ENCODE measurements at places on chromosomes 5 and 9.

GRCh38 chr5:99814321-99815063 is 720.7 kb upstream of the FAM174A start:
- no peak for DNase-seq
- no peaks in the 10 kb centered on the region for H3K27me3 ChIP-seq
- H3K27ac ChIP-seq, result no peak overlapping the region
- no peaks in the 10 kb centered on the region for H3K36me3 ChIP-seq
- no peaks in the 10 kb centered on the region for H3K4me1 ChIP-seq
- H3K4me3 ChIP-seq, result no peak overlapping the region

- H3K27me3 ChIP-seq, result no peaks in the 10 kb centered on the region
- no peak overlapping the region for H3K27ac ChIP-seq
- H3K36me3 ChIP-seq, result peaks cover 7% of the 10 kb centered on the region
- no peak overlapping the region for H3K4me3 ChIP-seq
Measured at GRCh38 chr9:79692857-79693571, 121.2 kb downstream of the TLE4 start.

GRCh38 chr9:133610845-133611244 is 1.7 kb upstream of the FAM163B start:
- peaks cover 47% of the 10 kb centered on the region for H3K27me3 ChIP-seq
- peaks cover 2% of the 10 kb centered on the region for H3K4me1 ChIP-seq
- H3K27ac ChIP-seq, result no peak overlapping the region
- H3K36me3 ChIP-seq, result no peaks in the 10 kb centered on the region

GRCh38 chr5:171351536-171352073 is 36.0 kb upstream of the NPM1 start:
- DNase-seq, result no peak
- H3K4me3 ChIP-seq, result no peak overlapping the region
- H3K27ac ChIP-seq, result no peak overlapping the region
- peaks cover 14% of the 10 kb centered on the region for H3K4me1 ChIP-seq
- H3K27me3 ChIP-seq, result peaks cover 4% of the 10 kb centered on the region

DNA sequence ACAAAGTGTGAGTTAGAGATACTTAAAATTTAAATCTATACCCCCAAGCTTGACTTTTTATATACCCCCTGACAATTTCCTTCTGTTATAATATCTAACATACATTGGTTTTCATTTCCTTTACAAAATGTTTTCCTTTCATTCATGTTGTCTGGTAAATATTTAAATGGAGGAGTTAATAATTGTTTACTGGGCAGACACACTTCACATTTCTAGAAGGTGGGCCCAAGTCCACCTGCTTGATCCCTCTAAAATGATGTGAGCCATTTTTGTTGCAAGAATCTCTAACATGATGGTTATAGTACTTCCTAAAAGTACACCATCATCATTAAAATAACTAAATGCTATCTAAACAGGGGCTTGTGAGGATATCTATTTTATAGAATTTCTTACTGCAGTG is 155.9 kb downstream of the FAM174A start:
- no peaks in the 10 kb centered on the region for H3K36me3 ChIP-seq
- no peak overlapping the region for H3K27ac ChIP-seq
- DNase-seq, result no peak
- H3K4me3 ChIP-seq, result no peak overlapping the region
- H3K27me3 ChIP-seq, result no peaks in the 10 kb centered on the region
- no peaks in the 10 kb centered on the region for H3K4me1 ChIP-seq

DNA sequence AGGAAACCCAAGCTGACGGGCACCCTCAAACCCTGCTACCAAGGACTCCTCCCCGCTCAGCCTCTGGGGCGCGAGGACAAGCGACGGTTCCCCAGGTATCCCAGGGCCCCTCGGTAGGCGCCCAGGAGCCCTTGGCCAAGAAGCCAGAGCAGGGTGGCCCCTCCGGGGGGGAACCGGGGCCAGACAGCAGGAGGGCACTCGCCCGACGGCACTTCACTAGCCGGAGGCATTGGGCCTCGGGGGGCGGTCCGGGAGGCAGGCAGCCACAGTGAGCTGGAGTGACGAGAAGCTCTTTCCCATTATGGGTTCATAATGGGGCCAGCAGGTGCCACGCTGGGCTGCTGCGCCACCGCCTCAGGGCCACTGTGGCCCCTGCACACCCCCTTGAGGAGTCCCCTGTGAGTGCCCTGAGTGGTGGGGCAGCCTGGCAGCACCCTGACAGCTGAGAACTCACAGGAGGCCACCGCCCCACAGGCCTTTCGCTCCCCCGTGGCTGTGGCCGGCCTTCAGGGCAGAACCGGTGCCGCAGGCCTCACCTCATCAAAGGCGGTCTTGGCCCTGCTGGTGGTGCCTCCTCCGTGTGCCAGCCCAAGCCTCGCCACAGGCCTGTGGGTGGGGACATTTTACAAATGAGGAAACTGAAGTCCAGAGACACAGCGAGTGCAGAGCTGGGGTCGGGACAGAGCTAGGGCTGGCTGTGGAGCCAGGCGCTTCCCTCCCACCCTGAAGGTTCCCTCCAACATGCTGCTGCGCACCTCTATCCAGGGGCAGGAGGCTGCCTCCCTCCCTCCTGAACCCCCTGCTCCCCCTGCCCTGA is 68.7 kb downstream of the PSMB7 start:
- H3K36me3 ChIP-seq, result peaks cover 12% of the 10 kb centered on the region
- no peaks in the 10 kb centered on the region for H3K27me3 ChIP-seq
- DNase-seq, result no peak
- H3K4me1 ChIP-seq, result no peaks in the 10 kb centered on the region
- no peak overlapping the region for H3K4me3 ChIP-seq

GRCh38 chr5:14417276-14417730 is 164.3 kb upstream of the OTULINL start:
- peaks cover 2% of the 10 kb centered on the region for H3K36me3 ChIP-seq
- no peak for DNase-seq
- H3K27ac ChIP-seq, result peak overlapping the region; percentile 80
- H3K4me3 ChIP-seq, result peak overlapping the region; percentile 19
- H3K27me3 ChIP-seq, result peaks cover 2% of the 10 kb centered on the region

DNA sequence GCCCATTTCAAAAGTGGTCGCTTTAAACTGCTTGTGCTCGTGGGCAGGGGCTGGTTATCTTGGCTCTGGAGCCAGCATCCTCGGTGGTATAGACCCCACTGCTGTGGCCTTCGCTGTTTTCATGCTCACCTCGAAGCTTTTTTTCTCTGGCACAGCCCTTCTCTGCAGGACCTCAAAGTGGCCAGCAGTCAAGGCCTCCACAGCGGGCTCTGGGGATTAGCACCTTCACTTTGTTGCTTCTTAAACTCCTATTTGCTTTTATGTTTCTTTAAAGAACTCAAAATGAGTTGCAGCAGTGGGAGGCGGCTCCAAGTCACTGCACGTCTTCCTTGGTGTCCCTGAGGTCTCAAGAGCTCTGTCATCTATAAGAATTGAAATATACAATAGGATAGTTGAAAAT is 165.1 kb downstream of the CACNA1B start:
- no peak for DNase-seq
- H3K36me3 ChIP-seq, result no peaks in the 10 kb centered on the region
- peaks cover 17% of the 10 kb centered on the region for H3K27me3 ChIP-seq

GRCh38 chr5:27810458-27810857 is 772.1 kb upstream of the CDH9 start:
- H3K36me3 ChIP-seq, result no peaks in the 10 kb centered on the region
- H3K27ac ChIP-seq, result no peak overlapping the region
- H3K4me1 ChIP-seq, result no peaks in the 10 kb centered on the region
- no peaks in the 10 kb centered on the region for H3K27me3 ChIP-seq

DNA sequence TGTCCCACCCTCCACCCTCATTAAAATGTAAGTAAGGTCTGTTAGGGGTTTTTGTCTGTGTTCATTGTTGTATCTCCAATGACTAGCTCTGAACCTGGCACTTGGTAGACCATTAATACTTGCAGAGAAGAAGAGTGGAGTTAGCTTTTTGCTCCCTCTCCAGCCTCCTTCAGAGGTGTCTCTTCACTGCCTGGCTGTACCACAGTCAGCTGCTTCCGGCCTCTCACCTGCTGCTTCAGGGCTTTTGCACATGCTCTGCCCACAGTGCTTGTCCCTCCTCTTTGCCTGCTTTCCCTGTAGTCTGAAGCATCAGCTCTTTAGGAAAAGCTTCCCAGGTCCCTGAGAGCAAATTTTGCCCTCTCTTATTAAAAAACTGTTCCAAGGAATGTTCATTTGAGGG is 83.6 kb downstream of the SNX24 start:
- H3K36me3 ChIP-seq, result no peaks in the 10 kb centered on the region
- H3K27ac ChIP-seq, result no peak overlapping the region
- no peaks in the 10 kb centered on the region for H3K27me3 ChIP-seq

- H3K4me1 ChIP-seq, result no peaks in the 10 kb centered on the region
- H3K4me3 ChIP-seq, result no peak overlapping the region
- H3K27me3 ChIP-seq, result no peaks in the 10 kb centered on the region
- DNase-seq, result no peak
Measured at GRCh38 chr5:159527546-159528254, 197.4 kb upstream of the IL12B start.

DNA sequence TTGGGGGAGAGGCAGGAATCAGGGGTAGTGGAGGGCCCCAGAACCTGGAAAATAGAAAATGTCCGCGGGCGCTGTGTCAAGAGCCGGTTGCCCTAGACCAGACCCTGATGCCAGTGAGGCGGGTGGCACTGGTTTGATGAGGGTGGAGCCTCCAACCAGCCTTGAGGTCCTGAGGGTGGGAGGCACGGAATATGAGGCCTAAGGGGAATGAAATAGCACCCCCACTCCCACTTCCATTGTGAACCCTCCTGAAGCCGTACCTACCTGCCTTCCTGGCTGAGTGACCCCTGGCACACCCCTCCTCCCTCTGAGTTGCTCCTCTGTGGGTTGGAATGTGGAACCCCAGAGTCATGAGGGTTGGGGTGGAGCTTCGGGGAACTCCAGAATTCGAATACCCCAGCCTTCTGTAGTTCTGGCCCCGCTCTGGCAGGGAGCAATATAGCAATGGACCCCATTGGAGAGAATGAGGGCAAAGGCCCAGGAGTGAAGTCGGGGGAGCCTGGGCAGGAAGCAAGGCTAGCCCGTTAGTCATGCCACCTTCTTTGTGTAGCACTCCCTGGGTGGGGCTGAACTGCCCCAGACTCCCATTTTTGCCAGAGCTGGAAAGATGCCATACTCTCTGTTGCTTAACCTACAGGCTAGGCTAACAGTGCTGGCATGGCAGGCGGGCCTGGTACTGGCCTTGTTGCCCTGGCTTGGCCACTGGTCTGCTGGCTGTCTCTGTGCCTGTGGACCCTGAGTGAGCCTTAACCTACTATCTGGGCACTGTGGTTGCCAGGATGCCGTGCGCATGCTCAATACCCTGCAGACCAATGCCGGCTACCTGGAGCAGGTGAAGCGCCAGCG is 1.0 kb downstream of the FPGS start:
- H3K36me3 ChIP-seq, result peaks cover 19% of the 10 kb centered on the region
- peaks cover 28% of the 10 kb centered on the region for H3K4me1 ChIP-seq
- H3K4me3 ChIP-seq, result peak overlapping the region; percentile 94
- H3K27me3 ChIP-seq, result no peaks in the 10 kb centered on the region

GRCh38 chr5:77239126-77239741 is 28.8 kb downstream of the PDE8B start:
- no peak overlapping the region for H3K27ac ChIP-seq
- H3K4me3 ChIP-seq, result no peak overlapping the region
- H3K4me1 ChIP-seq, result peaks cover 6% of the 10 kb centered on the region
- no peak for DNase-seq
- H3K36me3 ChIP-seq, result no peaks in the 10 kb centered on the region
- H3K27me3 ChIP-seq, result peaks cover 25% of the 10 kb centered on the region

DNA sequence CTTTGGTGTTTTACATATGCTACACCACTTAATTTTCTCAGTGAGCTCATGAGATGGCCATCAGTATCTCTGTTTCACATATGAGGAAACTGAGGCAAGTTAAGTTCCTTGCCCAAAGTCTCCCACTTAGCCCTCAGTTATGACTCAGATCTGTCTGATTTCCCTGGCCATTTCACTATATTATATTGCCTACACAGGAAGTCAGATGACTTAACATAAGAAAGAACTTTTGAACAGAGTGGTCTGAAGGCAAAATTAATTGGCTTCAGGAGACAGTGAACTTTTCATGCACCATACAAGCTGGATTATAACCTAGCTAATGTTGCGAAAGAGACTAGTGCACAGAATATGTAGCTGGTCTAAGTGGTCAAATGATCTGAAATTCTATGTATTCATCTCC is 221.6 kb downstream of the NFIB start:
- no peaks in the 10 kb centered on the region for H3K36me3 ChIP-seq
- no peak for DNase-seq
- H3K27me3 ChIP-seq, result no peaks in the 10 kb centered on the region
- no peak overlapping the region for H3K27ac ChIP-seq

All from activated naive CD8-positive, alpha-beta T cell treated with anti-CD3 and anti-CD28 coated beads, Interleukin-2, amount 50 U/mL, for 24 hours (primary cell).